ENCODE measurements at places on chromosomes 16 and 17.

- DNase-seq: no peak
Measured at GRCh38 chr17:3298260-3298659, at the start of gene OR3A1. TSS of gene OR3A1 (minus strand) at chr17:3298360. CDS start at chr17:3292582, 5,778 bp downstream.

GRCh38 chr17:67212714-67213417, 32.1 kb downstream of the HELZ start:
- DNase-seq: no peak

- DNase-seq: no peak
Measured at GRCh38 chr16:23833960-23834685, 1.7 kb upstream of the PRKCB start.

GRCh38 chr17:38906460-38907228, 18.8 kb upstream of the LASP1NB start:
- DNase-seq: no peak

- no peak for DNase-seq
Measured at GRCh38 chr17:27985736-27986399, 56.6 kb upstream of the NLK start.

GRCh38 chr17:48030531-48030930, 7.1 kb downstream of the COPZ2 start:
- no peak for DNase-seq

DNA sequence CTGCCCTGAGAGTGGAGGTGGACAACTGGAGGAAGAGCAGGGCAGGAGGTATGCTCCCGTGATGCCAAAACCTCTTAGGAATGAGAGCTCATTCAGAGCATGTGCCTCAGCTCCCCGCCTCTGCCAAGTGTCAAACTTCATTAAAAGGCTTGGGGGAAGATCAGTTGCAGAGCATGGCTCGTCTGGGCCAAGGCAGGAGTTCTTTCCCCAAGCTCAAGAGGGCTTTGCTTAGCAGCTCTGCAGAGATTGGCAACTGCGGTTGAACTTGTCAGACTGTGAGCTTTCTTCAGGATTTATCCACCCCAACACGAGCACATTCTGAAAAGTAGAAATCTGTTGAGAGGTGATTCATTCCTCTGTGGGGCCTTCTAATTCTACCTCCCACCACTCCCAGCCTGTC, 248.1 kb downstream of the HS3ST3A1 start:
- DNase-seq: no peak

DNA sequence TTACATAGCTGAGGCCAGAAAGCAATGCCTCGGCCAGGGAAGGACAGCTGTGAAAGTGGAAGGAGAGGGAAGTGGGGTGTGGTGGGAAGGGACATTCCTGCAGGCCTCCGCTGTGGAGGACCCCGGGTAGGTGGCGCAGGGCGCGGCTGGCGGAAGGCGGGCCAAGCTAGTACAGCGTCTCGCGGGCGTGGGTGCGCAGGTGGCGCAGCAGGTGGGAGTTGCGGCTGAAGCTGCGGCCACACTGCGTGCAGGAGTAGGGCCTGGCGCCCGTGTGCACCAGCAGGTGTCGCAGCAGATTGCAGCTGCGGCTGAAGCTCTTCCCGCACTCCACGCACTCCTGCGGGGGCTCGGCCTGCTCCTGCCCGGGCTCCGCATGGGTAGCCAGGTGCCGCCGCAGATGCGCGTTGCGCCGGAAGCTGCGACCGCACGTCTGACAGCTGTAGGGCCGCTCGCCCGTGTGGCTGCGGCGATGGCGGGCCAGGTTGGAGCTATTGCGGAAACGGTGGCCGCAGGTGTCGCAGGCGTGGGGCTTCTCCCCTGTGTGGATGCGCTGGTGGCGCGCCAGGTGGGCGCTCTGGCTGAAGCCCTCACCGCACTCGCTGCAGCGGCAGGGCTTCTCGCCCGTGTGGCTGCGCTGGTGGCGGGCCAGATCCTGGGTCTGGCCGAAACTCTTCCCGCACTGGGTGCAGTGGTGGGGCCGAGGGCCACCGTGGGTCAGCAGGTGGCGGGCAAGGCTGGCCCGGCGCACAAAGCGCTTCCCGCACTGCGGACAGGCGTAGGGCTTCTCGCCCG, 10.0 kb downstream of the ZSCAN10 start:
- no peak for DNase-seq

GRCh38 chr16:85381738-85382592, 231.2 kb upstream of the GSE1 start:
- no peak for DNase-seq

DNA sequence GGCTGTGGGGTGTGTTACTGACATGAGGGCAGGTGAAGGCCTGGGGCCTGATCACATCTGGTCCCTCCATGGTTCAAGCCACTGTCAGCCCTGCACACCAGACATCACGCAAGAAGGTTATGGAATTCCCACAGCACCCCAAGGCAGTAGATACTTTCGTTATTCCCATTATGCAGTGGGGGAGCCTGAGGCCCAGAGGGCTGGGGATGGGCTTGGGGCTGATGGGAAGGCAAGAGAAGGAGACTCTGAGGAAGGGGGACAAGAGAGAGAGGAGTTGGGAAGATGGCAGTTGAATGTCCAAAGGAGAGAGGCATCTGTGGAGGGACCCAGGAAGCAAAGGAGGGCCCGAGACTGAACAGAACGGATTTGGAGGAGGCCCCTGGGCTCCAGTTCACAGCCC, 34.7 kb downstream of the TRPV2 start:
- no peak for DNase-seq

DNA sequence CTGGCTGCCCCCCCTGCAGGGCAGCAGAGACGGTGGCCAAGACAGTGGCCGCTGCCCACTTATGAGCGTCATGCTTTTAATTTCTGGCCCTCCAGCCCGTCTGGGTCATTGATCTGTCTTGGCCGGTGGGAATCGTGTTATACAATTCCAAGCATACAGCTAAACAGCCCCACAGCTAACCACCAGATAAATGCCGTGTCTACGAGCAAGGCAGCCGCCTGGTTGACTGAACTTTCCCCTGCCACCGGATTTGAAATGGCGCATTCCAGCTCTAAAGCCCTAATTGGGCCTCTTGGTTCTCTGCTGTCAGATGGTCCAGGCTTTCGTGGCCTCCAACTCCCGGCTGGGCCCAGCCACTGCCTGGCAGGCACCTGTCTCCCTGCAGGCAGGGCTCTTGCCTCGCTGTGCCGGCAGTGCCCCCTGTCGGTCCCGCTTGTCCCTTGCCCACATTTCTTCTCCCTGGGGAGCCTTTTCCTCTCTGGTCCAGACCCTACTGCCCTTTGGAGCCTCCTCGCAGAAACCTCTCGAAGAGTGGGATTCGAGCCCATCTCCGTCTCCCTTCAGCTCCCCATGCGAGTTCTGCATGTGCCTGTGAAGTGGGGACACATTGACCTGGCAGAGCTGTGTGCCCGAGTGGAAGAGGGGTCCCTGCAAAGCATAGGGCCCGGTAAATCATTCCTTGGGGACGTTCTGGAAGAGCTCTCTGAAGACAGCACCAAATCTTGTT, 1.8 kb upstream of the RBFOX3 start:
- peak; percentile 60 for DNase-seq

- DNase-seq: no peak
Measured at GRCh38 chr17:10698096-10698818, 863 bp downstream of the ADPRM start.

DNA sequence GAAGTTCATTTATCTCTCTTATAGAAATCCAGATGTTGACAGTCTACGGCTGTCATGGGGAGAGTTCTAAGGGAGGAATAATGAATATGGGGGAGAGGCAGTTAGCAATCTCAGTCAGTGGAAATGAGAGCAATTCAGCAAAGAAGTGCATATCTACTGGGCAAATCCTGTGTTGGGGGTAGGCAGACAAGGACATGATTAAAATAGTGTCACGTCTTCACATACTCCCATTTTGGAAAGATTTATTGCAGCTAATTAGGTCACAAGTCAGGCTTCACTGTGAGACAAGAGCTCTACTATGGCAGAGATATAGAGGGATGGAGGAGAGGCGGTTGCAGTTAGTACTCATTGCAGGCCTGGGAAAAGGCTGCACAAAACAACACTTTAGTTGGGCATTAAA, 29.8 kb downstream of the LRRC36 start:
- DNase-seq: no peak

All from activated CD8-positive, alpha-beta memory T cell treated with anti-CD3 and anti-CD28 coated beads, Interleukin-2, amount 10 ng/mL, durations not matched to agents 7 days and 5 days (primary cell).